ENCODE measurements at places on chromosomes 12 and 14.

DNA sequence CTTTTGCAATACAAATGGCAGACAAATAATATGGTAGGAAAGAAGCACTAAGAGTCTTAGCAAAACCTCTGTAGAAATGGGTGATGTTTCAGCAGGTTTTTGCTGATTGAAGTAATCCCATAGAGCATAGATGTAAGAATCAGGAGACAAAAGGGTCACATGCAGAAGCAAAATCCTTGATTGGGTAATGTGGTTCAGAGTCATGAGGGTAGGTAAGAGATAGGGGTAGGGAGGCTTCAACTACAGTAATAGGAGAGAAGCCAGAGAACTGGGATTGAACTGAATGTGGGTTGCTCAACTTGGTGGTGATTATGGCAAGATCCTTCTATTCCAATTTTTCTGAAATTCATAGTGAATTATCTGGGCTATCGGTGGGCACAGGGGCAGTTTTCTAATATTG lies 5.0 kb downstream of the PRB3 start:
- DNase-seq: no peak

DNA sequence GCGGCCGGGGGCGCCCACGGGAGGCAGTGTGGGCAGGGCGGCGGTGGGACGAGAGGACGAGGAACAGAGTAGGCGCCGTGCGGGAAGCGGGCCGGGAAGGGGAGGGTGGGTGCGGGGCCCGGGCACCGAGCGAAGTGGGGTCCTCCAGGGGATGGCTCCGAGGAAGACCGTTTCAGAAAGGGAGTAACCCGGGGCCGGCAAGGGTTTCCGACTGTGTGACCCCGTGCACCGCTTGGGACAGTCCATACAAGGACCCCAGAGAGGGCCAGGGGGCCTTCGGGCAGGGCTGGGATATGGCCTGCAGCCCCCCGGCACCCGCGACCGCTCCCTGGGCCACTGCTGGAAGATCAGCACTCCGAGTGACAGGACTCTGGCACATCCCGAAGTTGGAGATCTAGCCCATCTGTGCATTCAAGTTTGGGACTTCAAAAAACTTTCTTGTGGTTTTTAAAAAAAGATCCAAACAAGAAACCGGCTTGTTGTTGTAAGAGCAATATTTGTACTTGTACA lies 448 bp downstream of the TSPAN9 start:
- no peak for DNase-seq

GRCh38 chr12:76316468-76316867 lies 31.7 kb downstream of the BBS10 start:
- no peak for DNase-seq

DNA sequence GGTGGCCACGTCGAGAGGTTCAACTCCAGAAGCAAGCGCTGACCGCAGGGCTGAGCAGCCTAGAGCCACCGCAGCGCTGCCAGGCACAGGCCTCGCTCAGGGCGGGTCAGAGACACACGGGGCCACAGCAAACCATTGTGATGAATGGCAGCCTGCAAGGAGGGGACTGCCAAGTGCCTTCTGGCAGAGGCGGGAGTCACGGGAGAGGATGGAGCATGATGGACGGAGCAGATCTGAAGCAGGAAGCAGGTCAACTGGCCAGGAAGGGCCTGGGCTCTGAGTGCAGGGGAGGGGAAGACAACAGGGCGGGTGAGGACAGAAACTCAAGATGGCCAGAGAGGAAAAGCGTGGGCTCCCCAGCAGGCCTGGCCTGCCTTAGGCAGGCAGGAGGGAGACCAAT lies 49.8 kb downstream of the CDC42BPB start:
- DNase-seq: no peak

DNA sequence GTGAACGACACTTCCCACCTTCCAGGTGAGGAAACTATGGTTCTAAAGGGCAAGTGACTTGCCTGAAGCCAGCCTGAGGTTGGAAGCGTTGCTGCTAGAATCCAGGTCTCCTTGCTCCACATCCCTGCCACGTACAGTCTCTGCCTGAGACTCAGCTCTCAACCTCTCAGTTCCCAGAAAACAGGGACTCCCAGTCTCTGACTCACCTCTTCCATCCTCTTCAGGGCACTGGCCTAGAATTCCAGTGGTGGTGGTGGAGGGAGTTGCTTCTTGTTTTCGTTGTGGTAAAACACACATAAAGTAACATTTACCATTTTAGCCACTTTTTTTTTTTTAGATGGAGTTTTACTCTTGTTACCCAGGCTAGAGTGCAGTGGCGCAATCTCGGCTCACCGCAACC lies 7.3 kb downstream of the GPR68 start:
- DNase-seq: no peak

DNA sequence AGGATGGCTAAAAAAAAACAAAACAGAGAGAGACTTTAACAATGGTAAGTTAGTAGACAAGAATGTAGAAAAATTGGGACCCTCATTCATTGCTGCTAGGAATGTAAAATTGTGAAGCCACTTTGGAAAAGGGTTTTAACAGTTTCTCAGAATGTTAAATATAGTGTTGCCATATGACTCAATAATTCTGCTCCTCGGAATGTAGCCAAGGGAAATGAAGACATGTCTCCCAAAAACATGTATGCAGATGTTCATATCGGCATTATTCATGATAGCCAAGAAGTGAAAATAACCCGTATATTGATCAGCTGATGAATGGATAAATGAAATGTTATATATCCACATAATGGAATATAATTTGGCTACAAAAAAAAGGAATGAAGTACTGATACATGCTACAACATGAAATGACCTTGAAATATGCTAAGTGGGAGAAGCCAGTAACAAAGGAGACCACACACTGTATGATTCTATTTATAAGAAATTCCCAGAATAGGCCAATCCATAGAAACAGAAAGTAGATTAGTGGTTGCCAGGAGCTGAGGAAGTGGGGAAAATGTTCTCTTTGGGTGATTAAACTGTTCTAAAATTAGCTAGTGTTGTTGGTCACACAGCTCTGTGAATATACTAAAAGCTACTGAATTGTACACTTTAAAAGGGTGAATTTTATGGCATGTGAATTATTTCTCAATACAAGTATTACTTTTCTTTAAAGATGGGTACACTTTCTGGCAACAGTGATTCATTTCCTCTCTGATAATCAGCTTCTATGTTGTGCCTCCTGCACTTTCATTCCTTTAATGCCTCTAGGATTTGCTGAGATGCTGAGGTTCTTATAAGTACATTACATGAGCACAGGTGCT lies 132.5 kb downstream of the DAAM1 start:
- DNase-seq: no peak
